ENCODE measurements at places on chromosomes 16 and 17.

DNA sequence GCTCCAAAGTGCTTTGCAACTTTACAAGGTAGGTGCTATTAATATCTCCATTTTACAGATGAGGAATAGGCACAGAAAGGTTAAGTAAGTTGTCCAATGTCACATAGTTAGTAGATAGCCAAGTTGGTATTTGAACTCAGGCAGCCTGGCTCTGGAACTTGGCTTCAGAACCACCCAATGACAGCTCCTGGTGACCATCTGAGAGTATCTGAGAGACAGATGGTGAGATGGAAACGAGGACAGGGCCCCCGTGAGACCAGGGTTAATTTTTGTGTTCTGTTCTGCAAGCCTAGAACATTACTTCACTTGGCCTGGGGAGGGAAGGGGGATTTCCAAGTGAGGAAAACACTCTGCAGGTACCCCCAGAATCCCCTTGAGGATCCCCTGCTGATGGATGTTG lies 9.8 kb upstream of the TMEM132E start:
- no peak for DNase-seq

GRCh38 chr17:2591040-2591640 lies 2.3 kb upstream of the PAFAH1B1 start:
- DNase-seq: no peak

DNA sequence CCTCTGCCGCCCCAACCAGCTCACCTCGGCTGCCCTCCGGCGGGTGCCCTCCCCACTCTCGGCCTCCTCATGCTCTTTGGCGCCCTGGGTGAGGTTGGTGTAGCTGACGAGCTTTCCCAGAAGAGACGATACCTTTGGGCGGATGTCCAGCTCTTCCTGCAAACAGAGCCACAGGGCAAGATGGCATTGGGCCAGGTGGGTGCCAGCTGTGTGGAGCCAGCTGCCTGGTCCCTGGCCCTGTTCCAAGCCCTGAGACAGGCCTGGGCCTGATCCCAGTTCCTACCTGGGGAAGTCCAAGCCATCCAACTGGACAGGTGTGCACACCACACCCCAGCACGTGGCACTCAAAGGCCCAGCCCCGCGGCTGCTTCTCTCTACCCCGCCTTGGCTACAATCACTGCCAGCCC lies 6.9 kb downstream of the SLC12A4 start:
- no peak for DNase-seq

GRCh38 chr17:8472663-8473062 lies 37.0 kb downstream of the NDEL1 start:
- DNase-seq: no peak

- DNase-seq: no peak
Observed at GRCh38 chr16:73565263-73565662, 517.3 kb upstream of the ZFHX3 start.

DNA sequence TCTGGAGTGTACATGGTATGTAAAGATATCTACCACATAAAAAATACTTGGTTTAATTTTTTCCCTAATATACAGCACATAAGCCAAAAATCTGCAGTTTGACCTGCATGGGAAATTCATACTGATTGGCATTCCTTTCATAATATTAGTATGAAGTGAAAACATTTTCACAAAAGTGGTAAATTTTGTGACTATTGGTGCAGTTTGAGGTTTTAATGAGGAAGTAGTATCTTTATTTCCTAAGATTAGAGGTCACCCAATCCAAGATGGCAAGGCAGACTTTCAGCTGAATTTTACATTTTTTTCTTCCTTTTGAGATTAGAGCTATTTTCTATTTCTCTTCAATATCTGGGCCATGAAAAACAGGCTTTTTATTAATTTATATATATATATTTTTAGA lies 21.2 kb downstream of the METTL9 start:
- no peak for DNase-seq

GRCh38 chr17:17531156-17531555 lies 35.0 kb upstream of the RASD1 start:
- DNase-seq: no peak

GRCh38 chr16:85752511-85753420 lies 1.9 kb upstream of the C16orf74 start:
- DNase-seq: no peak

- DNase-seq: no peak
Observed at GRCh38 chr17:63989622-63990345, 8.4 kb upstream of the PRR29 start.

DNA sequence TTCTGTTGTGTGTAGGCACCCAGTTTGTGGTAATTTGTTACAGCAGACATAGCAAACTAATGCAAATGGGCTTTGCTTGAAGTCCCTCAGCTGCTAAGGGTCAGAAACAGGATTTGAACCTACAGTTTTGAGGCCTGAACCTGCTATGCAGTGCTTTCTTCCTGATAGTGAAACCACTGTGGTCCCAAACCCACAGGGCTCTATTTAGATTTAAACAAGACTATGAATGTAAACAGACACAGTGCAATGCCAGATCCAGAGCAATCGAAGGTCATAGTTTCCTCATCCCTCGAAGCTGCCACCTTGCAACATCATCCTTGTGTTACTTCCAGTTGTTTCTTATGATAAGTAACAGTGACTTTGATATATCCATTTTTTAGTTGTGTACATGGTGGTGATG lies 630.2 kb downstream of the WWOX start:
- no peak for DNase-seq

DNA sequence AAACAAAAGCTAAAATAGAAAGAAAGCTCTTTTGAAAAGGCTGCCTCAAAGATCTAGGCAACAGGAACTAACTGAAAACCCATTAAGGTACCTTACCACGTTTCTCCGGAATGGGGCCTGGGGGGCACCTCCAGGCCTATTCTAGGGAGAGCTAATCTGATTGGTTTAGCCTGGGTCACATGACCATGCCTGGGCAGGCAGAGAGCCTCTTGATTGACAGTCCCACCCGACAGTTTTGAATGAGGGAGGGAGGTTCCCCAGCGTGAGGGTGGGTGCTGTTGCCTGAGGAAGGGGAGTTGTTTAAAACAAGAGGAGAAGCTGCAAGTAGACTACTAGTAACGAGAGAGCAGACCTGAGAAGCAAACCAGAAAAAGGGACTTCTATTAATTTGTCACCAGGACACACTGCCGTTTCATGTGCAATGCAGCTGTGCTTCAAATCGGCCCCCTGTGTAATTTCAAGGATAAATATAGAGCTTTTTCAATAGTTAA lies 143.4 kb upstream of the HS3ST2 start:
- no peak for DNase-seq

- no peak for DNase-seq
Observed at GRCh38 chr17:14307560-14308024, 6.7 kb downstream of the HS3ST3B1 start.

- no peak for DNase-seq
Observed at GRCh38 chr17:39169518-39169917, 3.6 kb upstream of the ARL5C start.

- no peak for DNase-seq
Observed at GRCh38 chr17:62627904-62628633, 599 bp downstream of the MRC2 start.

DNA sequence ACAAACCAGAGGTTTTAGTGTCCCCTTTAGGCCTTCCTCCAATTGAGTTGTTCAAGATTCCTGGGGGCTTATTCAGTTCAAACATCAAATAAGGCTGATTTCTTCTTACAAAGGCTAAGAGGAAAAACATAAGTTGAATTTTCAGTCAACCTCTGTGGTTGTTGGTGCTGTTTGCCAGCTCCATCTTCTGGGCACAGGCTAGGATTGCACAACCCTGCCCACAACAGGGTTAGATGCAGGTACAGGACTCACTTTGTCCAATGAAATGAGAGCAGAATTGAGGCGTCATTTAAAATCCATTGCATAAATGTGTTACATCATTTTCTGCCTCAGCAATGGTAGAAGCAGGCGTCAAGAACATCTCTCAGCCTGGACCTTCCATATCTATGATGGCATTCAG lies 173.3 kb downstream of the PMP22 start:
- DNase-seq: no peak

DNA sequence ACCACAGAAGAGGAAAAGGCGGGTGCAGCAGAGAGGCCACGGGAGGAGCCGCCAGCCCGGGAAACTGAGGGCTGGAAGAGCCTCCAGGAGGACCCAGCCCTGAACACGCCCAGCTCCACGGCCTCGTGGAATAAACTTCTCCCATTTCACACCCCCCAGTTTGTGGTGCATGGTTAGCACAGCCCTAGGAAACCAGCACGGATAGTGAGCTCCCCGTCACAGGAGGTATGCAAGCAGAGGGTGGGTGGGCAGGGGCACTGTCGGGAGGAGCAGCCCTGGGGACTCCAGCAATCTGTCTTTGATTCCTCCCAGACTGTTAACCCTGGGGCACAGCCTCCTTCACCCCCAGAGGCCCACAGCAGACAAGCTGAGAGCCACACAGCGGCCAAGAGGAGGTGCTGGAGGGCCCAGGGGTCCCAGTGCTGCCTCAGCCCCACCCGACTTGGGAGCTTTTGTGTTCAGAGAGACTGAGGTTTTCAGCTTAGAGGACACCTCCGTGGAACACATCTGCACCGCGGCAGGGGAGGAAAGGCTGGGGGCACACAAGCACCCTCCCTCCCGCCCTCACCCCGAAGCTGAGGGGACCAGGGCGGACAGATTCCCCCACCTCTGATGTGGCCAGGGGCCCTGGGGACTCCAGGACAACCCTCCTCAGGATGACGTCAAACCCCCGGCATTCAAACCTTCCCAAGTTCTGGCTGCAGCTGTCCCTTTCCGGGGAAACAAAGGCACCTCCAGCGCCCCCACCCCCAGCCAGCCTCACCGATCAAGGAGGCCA lies 1.7 kb upstream of the IL17C start:
- DNase-seq: no peak

DNA sequence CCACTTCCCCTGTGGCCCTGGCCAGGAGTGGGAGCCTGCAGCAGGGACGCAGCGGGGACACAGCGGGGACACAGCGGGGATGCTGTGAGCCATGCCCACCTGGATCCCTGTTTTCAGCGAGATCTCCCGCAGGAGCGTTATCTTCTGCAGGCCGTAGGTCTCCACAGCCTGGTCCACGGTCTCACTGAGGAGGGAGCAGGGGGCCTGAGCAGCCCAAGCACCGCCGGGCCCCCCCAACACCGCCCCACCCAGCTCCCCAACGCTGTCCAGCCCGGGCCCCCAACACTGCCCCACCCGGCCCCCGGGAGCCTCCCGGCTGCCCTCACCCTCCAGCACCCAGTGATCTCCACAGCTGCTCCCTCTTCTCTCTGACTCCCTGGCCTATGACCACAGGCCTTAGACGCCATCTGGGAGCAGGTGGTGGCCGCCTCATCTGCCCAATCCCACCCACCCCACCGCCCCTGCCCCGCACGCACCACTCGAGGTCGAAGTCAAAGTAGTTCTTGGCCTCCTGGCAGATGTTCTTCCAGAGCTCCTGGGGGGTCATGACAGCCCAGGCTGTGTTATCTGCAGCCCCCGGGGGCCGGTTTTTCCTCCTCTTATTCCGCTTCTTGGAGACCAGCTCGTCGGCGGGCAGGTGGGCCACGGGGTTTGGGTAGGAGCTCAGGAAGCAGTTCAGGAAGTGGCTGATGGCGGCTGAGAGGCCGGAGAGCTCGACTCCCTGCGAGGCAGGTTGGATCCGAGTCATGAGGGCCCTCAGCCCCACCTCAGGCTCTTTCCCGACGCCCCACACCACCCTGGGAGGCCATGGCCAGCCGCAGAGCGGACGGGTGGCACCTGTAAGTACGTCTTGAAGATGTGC lies 17.0 kb downstream of the CLUH start:
- DNase-seq: no peak

GRCh38 chr17:38568845-38569510 lies 36.8 kb downstream of the SRCIN1 start:
- DNase-seq: no peak

DNA sequence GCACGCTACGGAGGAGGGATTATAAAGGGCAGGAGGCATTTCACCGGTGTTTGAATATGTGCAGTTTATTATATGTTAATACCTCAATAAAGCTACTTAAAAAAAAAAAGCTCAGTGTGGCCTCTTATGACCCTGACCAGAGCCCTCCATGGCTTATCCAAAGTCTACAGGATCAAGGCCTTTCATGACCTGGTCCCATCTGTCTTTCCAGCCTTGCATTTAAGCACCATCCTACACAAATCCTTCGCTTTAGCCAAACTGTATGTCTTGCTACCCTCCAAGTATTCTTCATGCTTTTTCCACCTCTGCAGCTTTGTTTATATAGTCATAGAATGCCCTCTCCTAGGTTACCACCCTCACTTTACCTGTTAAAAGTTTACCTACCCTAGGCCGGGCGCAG lies 6.5 kb downstream of the MFSD6L start:
- DNase-seq: no peak

DNA sequence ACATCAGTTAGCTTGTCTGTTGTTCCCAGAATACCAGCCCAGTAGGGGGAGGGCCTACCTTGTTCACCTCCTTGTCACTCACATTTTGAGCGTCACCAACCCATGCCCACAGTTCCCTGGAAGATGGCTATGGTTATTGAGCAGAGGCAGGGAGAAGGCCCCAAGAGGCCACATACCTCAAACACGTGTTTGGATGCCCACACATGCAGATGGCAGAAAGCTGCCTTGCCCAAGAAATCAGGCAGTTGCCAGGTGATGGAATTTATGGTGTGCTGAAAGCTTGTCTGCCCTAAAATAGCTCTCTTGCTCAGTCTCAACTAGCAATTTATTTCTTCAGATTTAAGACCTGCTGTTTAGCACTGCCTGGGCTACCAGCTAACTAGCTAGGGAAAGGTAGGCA lies 16.5 kb upstream of the CMTM4 start:
- no peak for DNase-seq

DNA sequence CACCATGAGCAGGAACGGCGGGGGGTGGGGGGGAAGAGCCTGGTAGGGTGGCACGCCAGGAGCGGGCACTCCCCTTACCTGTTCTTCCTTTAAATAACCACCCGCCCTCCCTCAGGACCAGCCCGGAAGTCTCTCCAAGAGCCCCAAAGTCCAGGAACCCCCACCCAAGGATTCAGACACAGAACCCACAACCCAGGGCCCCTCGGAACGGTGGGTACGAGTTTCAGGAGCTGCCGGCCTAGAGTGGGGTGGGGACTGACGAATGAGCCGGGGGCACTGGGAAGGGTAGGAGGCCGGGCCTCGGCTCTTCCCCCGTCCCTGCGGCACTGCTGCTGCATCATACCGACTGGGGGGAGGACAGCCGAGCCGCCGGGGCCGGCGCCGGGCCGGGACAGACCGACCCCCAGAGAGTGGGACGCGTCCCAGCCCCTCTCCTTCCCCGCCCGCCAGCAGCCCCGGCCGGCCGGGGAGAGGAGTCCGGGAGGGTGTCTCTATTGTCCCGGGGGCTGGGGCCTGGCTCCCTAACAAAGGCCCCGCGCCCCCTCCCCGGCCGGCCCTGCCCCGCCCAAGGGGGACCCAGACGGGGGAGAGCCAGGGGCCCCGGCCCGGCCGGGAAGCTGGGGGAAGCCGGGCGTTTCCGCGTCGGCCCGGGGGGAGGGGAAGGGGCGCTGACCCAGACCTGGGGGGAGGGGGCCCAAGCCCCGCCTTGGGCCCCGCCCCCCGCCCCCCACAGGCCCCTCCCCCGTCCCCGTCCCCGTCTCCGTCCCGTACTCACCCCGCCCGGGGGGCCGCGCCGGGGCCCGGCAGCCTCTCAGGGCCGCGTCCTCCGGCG lies 747 bp downstream of the ATXN7L3 start:
- peak; percentile 45 for DNase-seq

- DNase-seq: no peak
Observed at GRCh38 chr16:71885261-71885650, 1.3 kb upstream of the ZNF821 start.

Data from activated CD4-positive, alpha-beta T cell treated with anti-CD3 and anti-CD28 coated beads, Interleukin-2, amount 50 U/mL, for 1 hour (primary cell).